Activated CD4-positive, alpha-beta memory T cell treated with anti-CD3 and anti-CD28 coated beads for 36 hours (primary cell): ENCODE measurements at places on chromosomes 5 and 9.

DNA sequence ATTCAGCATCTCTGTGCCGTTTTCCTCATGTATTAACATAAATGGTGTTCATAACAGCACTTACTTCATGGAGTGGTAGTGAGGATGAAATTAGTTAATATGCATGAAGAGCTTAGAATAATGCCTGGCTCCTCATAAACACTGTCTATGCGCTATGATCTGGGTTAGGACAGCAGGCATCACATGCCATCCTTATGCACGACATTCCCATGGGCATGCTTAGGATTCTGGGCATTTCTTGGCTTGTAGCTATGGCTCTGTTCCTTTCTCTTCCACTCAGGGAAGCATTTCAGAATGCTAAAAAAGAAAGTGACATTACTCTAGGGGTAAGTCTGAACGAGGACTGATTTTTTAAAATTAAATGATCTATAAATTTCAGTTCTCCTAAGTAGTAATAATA is 349.8 kb downstream of the ARHGEF28 start:
- no peak overlapping the region for H3K27ac ChIP-seq
- no peaks in the 10 kb centered on the region for H3K36me3 ChIP-seq
- DNase-seq, result no peak
- H3K4me3 ChIP-seq, result no peak overlapping the region
- no peaks in the 10 kb centered on the region for H3K4me1 ChIP-seq

GRCh38 chr5:75457691-75458090 is 53.7 kb downstream of the CERT1 start:
- peaks cover 44% of the 10 kb centered on the region for H3K36me3 ChIP-seq
- H3K4me1 ChIP-seq, result peaks cover 16% of the 10 kb centered on the region
- H3K27me3 ChIP-seq, result no peaks in the 10 kb centered on the region
- no peak overlapping the region for H3K27ac ChIP-seq
- no peak for DNase-seq

DNA sequence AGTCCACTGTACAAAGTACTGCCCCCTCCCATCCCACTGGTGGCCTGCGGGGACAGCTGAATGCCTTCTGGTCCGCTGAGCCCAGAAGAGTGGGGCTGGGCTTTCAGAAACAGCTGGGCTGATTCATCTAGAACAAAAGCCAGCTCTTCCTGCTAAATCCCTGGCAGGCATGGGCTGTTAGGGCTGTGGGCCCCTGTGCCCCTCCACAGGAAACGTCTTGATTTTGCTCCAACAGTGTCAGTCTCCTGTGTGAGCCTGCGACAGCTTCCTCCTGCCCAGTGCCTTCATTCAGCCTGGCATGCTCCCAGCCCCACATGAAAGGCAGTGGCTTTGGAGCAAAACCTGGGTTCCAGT is 6.9 kb upstream of the GSN start:
- H3K4me3 ChIP-seq, result no peak overlapping the region
- H3K4me1 ChIP-seq, result no peaks in the 10 kb centered on the region
- no peak for DNase-seq

- H3K27ac ChIP-seq, result no peak overlapping the region
- no peaks in the 10 kb centered on the region for H3K4me1 ChIP-seq
- no peaks in the 10 kb centered on the region for H3K27me3 ChIP-seq
- peaks cover 8% of the 10 kb centered on the region for H3K36me3 ChIP-seq
Observed at GRCh38 chr9:129014124-129014523, 14.0 kb downstream of the SH3GLB2 start.

DNA sequence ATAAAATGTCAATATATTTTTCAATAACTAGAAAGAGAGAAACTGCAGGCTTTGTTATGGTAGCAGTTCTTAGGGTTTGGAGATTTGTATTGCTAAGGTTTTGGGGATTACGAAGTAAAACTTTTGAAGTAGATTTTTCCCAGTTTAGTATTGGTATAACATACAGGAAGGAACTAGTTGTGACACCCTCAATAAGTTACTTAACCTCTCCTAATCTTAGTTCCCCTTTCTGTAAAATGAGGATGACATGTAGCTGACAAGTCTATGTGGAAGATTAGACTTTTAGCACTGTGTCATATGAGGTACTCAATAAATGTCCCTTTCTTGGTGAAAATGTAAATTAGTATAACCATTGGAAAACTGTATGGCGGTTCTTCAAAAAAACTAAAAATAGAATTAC is 73.4 kb upstream of the ATG10 start:
- peaks cover 1% of the 10 kb centered on the region for H3K27me3 ChIP-seq
- H3K4me3 ChIP-seq, result no peak overlapping the region
- DNase-seq, result no peak
- no peaks in the 10 kb centered on the region for H3K4me1 ChIP-seq

- no peak overlapping the region for H3K27ac ChIP-seq
- H3K36me3 ChIP-seq, result no peaks in the 10 kb centered on the region
- peaks cover 5% of the 10 kb centered on the region for H3K4me1 ChIP-seq
Observed at GRCh38 chr5:43233946-43234345, 41.9 kb downstream of the NIM1K start.

DNA sequence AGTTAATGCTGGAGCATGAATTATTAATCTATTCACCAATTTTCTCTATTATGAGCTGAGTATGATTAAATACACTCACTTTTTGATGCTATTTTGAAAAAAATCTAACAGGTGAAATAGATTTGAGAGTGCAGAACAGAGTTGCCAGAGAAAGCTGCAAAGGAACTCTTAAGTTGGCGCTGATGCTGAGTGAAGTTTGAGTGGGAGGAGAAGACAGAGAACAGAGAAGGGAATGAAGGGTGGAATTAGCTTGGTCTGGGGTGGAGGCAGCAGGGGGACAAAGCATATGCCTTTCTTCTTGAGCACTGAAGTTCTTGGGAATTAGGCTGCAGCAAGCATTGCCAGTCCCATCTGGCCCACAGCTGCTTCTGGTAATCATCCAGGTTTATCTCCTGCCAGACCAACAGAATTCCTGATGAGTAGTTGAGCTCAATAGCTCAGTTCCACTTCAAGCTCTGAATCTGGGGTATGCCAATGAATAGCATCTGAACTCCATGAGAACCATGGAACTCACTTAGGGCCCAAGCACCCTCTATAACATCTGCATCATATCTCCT is 290.1 kb downstream of the HINT1 start:
- H3K27me3 ChIP-seq, result peaks cover 1% of the 10 kb centered on the region
- H3K27ac ChIP-seq, result no peak overlapping the region
- peaks cover 8% of the 10 kb centered on the region for H3K4me1 ChIP-seq
- H3K36me3 ChIP-seq, result peaks cover 1% of the 10 kb centered on the region
- DNase-seq, result no peak

DNA sequence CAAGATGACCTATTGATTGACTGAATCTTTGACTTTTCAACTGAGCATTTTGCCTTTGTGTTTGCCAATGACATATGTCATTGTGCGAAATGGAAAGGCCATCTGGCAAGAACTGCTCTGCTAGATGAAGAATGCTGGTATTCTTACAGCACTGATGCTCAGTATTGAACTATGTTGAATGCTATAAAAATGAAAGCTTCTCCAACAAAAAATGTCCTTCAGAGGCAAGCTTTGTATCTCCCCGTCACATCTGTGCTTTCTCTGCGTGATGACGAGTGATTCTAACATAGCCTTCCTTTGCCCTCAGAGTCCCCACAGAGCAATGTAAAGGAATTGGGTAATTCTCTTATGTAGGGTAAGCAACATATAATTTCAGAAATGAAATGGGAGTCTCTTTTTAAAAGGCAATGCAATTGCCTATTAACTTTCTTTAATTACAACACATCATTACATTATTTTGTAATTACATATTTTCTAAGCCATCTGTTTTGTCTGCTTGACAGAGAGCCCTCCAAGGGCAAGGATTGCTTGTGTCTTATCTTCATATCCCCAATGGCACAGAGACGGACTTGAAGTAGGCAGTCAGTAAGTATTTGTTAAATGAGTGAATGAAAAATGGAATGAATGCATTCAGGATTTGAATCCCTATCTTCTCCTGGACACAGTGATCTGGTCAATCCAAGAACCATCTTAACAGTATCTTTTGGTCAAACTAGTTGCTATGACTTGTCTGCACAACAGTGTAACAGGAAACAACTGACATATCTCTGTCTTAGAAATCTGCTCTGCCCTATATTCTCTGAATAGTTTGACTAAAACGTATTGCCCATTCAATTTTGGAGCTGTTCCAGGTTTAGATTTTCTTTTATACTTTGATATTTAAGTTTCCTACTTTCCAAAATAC is 46.1 kb downstream of the ENC1 start:
- no peaks in the 10 kb centered on the region for H3K4me1 ChIP-seq
- peaks cover 35% of the 10 kb centered on the region for H3K27me3 ChIP-seq
- DNase-seq, result no peak
- H3K27ac ChIP-seq, result no peak overlapping the region
- H3K4me3 ChIP-seq, result no peak overlapping the region
- no peaks in the 10 kb centered on the region for H3K36me3 ChIP-seq
